ENCODE measurements at places on chromosomes 13 and 19. TPM values are rescaled to one million over a fixed set of nuclear protein-coding genes. Genes with fewer than 3 reads are reported as not detected.

DNA sequence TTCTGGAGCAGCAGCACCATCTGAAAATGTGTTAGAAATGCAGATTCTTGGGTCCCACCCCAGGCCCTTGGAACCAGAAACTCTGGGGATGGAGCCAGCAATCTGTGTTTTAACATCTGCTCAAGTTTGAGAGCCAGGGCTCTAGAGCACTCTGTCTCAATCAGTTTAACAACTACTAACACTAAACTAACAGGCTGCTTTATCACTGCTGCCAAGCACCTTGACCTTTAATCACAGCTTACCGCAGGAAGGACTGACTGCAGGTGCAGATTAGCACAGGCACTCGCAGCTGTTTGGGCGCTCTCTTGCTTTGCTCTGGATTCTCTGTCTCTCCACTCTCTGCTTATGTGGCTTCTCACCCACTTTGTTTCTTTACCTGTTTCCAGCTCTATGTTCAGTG lies 163.5 kb downstream of the MTUS2 start:
- no peak for DNase-seq

DNA sequence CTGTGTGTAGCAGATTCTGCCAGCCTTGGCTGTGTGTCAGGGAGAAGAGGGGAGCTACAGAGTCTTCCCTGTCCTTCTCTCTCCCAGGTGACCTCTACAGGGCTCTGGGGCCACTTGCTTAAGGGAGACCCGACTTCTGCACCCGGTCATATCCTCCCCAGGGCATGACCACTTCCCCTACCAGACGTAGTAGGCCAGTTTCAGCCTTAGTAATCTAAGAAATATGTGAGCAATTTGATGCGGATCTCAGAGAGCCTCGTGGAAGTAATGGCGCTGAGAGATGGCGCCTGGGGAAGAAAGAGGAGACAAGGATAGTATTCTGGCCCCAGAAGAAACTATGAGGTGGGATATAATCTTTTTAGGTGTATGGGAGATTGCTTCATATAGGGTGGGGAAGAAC lies 41.9 kb downstream of the NFIX start:
- no peak for DNase-seq

DNA sequence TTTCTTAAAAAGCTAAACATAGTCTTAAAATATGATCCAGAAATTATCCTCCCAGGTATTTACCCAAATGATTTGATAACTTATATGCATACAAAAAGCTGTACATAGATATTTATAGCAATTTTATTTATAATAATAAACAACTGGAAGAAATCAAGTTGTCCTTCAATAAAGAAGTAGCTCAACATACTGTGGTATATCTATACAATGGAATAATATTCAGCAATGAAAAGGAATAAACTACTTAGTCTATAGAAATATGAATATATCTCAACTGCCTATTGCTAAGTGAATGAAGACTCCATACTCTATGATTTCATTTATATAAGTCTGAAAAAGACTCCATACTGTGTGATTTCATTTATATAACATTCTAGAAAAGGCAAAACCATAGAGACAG lies 47.1 kb upstream of the SLAIN1 start:
- DNase-seq, result no peak

- no peak for DNase-seq
Measured at GRCh38 chr13:20832861-20833260, 59.1 kb upstream of the EEF1AKMT1 start.

DNA sequence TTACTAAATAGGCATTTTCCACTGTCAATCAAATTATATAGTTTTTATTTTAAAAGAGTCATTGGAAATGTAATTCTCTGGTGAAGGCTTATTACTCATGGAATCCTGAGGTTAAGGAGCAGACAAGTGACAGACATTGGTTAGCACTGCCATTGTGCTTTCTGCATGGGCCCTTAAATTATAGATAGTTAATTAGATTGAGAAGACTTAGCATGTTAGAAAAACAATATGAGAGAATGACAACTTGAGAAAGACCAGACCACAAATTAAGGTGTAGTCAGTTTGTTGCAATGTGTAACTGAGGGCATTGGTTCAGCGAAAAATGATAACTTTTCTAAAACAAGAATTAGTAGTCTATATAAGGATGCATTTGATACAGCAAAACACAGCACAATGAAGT lies 195.5 kb downstream of the SLITRK6 start:
- no peak for DNase-seq

The THSD8 gene
- total RNA-seq, result 8.7 TPM

The SGCG gene
- total RNA-seq, result not detected
